ENCODE measurements at places on chromosomes 7 and 10.

DNA sequence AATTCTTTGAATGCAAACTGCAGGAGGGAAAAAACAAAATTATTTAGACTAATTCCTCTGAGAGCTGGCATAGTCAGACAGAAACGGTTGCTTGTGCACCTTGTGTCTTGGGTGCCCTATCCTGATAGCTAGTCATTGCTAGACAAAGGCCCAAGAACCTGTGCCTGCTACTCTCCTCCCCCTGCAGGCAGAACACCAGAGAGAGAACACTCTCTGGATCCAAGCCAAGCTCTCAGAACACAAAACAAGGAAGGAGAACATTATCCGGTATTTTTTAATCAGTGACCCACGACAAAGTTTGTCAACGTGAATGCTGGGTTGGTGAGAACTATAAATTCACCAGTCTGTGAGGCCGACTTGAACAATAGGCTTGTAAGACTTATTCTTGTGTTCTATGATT is 18.8 kb upstream of the PPP1R9A start:
- no peak for DNase-seq

DNA sequence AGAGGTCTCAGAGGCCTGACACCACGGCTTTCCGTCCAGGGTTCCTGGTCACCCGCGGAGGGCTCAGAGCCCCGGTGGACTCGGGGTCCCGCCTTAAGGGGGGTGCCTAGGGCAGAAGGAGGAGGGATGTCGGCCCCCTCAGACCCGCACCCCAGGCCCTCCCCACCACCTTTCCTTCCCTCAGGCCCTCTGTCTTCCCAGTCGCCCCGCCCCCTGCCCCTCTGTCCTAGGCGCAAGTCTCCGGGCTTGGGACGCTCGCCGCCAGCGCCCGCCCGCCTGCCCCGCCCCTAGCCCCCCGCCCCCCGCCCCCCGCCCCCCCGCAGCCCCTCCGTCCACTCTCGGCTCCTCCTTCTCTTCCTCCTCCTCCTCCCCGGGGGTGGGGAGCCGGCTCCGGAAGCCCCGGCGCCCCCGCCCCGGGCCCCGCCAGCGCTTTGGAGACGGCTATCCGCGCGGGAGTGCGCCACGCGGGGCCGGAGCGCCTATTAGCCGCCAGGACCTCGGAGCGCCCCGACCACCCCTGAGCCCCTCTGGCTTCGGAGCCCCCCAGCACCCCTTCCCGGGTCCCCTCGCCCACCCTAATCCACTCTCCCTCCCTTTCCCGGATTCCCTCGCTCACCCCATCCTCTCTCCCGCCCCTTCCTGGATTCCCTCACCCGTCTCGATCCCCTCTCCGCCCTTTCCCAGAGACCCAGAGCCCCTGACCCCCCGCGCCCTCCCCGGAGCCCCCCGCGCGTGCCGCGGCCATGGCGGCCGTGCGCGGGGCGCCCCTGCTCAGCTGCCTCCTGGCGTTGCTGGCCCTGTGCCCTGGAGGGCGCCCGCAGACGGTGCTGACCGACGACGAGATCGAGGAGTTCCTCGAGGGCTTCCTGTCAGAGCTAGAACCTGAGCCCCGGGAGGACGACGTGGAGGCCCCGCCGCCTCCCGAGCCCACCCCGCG is at the start of gene AEBP1:
AEBP1 (plus strand) TSS at position 423 of the 937 bp plus-strand sequence; CDS start at position 744, 321 bp downstream.
- no peak for DNase-seq

DNA sequence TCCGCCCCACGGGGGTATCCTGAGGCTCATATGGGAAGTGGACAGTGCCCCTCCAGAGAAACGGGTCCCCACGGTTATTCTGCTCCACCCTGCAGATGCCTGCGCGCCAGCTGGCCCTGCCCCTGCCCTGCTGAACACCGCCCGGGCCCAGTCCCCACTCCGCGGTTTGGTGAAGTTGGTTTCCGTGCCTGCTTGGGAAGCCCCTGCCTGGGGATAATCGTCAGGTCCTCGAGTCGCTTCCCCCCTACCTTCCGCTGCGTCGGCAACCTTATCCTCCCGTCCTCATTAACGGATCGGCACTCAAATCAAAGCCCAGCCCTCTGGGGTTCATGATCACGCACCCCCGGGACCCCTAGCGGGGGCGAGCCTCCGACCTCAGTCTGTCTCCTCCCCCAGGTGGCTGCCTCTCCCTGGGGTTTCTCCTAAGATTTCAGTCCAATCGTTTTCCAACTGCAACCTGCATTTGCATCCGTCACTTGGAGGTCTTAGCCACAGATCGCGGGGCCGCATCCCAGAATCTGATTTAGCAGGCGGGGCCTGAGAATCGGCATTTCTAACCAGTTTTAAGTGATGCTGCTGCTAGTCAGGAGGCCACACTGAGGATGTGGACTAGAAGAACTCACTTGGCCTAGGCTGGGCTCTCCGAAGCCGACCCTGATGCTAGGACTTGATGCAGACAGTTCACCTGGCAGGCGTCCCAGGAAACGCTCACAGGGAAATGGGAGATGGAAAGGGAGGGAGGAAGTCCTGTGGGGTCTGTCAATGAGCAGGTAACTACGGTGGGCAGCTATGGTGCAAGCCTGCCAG is 27.6 kb downstream of the WDR86 start:
- DNase-seq: no peak

DNA sequence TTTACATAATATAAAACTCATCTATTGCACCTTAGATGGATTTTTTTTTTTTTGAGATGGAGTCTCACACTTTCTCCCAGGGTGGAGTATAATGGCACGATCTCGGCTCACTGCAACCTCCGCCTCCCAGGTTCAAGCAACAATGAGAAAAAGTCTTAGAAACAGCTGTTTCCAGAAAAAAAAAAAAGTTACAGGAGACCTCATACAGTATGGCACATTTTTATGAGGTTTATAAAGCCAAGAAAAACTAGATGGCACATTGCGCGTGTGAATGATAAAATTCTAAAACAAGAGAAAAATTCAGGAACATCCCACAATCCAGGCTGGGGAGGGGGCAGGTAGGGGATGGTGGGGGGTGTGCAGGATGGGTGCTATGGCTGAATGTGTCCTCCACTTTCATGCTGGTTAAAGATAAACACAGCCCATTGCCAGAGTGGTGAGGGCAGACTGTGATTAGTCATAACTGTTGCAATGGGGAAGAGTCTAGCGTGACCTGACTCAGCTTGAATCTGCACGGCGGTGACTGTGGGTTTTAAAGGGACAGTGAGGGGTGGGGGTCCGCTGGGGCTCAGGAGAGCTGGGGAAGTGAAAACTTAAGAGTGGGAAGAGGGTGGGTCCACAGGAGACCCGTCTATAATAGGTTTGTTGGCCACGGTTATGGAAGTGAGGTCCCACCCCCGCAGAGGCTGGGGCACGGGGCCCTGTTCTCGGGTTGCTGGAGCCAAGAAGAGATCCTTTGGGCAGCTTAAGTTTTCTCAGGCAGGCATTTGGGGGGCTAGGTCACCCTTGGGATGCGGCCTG is 11.9 kb upstream of the LRRC27 start:
- DNase-seq: peak; percentile 26

DNA sequence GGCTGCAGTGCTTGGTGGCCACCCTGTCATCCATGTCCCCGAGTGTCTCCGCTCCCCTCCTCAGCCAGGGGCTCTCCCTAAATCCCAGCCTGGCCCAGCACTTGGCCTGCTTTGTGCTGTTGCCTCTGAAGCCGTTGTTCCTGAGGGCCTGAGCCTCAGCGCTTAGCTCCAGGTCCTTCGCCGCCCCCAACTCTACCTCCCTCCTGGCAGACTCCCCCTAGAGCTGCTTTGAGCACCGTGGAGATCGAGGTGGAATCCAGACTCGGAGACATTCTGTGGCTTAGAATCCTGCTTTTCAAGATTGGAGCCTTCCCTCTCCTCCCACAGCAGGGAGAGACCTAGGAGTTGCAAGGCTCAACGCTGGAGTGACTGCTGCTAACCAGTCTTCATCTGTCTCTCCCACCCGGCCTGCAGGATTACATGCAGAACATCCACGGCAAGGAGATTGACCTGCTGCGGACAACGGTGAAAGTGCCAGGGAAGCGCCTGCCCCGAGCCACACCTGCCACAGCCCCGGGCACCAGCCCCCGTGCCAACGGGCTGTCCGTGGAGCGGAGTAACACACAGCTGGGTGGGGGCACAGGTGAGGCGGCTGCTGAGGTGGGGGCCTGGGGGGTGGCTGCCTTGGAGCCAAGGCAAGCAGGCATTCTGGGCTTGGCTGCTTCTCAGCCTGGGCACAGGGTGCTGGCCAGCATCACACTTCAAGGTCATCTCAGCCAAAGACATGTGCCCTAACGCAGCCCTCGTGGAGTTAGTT is 33.3 kb downstream of the GBX1 start:
- DNase-seq: no peak

GRCh38 chr7:100443096-100443840 is 7.0 kb upstream of the PPP1R35 start:
- no peak for DNase-seq

- DNase-seq: no peak
These were observed 475.5 kb downstream of the NXPH1 start for GRCh38 chr7:8908889-8909288.

DNA sequence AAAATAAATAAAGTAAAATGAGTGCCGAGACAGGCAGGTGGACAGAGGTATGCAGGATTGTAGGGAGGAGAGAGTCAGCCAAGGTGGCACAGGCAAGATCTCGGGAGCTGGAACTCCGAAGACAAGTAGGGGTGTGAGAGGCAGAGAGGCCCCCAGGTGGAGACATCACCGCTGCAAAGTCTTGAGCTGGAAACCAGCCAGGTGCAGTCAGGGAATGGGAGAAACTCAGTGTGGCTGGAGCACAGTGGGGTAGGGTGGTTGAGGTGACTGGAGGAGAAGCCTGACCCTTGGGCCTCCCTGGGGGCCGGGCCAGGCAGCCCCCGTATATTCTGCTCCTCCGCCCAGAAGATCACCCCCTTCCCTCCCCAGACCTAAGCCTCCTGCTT is 4.2 kb downstream of the EPHB4 start:
- no peak for DNase-seq

DNA sequence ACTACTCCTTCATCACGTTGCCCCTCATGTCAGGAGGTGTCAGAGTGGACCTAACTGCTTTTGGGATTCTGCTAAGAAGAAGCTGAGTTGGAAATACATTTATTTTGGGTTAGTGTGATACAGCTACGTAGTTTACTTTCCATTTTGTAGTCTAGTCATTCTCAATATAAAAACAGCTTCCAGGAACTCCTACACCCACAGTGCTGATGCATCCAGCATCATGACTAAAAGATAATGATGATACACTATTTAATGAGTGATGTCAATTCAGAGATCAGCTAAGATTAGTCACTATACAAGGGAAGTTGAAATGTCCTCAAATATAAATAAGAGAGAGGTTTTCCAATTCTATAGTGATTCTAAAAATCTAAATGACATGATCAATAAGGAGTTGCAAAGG is 264.2 kb upstream of the SLC26A5 start:
- no peak for DNase-seq

GRCh38 chr7:20038676-20039075 is 178.5 kb downstream of the MACC1 start:
- no peak for DNase-seq

GRCh38 chr7:83410989-83411591 is 237.8 kb downstream of the SEMA3E start:
- DNase-seq: no peak

DNA sequence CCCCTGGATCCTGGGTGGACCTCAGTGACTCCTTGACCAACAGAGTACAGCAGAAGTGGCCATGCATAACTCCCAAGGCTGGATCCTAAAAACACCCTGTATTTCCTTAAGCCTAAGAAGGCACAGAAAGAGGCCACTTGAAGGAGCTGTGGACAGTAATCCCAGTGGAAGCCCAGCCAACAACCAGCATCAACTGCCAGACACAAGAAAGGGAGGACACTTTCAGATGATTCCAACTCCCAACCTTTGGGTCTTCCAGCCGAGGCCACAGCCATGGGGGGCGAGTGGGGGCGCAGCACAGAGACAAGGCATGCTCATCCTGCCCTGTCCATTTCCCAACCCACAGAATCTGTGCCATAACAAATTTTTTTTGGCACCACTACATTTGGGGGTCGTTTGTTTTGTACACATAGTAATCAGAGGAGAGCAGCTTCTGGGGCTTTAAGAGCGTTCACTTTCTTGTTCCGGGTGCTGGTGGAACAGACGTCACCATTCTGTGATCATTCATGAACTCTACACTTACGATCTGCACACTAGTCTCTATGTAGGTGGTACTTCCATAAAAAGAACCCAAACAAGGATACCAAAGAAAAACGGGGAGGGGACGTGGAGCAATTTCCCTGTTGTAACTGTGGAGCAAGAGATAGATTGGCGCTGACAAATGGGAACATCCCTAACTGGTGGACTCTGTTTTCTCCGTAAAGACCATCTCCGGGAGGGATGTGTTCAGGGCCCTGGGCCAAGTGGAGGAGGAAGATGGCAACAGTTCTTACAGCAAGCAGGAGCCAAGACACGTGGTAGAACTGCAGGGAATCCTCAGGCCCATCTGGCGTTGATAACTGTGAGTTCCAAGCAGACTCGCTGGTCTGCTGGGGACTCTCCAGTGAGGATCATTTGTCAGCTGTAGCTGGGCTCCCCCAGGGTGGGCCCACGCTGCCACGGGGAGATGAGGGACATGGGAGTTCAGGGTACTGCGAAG is 6.0 kb upstream of the SLC29A3 start:
- DNase-seq: no peak

DNA sequence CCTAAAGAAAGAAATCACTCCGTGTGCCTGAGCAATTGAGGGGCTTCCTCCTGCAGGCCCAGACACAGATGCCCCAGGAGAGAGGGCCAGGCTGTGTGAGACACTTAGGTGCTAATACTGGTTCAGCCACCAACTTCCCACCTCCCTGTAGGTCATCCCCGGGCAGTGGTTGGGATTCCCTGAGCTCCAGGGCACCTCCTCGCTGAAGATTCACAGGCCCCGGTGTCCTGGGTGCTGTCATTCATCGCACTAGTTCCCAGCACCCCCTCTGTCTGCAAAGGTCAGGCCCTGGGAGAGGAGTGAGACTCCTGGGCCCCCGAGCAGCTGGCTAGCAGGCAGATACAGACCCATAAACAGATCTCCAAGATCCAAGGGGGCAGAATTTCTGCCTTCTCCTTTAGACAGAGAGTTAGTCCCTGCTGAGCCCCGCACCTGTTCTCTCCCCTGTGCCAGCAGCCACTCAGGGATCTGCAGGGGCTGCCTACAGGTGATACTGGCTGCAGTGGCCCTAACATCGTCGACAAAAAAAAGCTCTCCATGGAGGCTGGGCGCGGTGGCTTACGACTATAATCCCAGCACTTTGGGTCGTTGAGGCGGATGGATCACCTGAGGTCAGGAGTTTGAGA is 38.2 kb upstream of the GTF2I start:
- DNase-seq: no peak

GRCh38 chr7:120898715-120899499 is 41.0 kb upstream of the TSPAN12 start:
- DNase-seq: no peak

- no peak for DNase-seq
These were observed 383.1 kb downstream of the LRRTM3 start for GRCh38 chr10:67308912-67309311.
